Camera-type eye (tissue), 1 donor: ENCODE measurements at places on chromosomes 7 and 10. TPM values are rescaled to one million over a fixed set of nuclear protein-coding genes. Genes with fewer than 3 reads are reported as not detected.

The EXOC6 gene
- total RNA-seq, result 53.5 TPM

The ACHE gene
- 25.7 TPM for total RNA-seq

The GBX1 gene
- total RNA-seq, result not detected

The ELMO1 gene
- 58.2 TPM for total RNA-seq

The SFTPA1 gene
- total RNA-seq, result not detected
